Fibroblast of skin of right biceps (primary cell): ENCODE measurements at places on chromosomes 12 and 14.

DNA sequence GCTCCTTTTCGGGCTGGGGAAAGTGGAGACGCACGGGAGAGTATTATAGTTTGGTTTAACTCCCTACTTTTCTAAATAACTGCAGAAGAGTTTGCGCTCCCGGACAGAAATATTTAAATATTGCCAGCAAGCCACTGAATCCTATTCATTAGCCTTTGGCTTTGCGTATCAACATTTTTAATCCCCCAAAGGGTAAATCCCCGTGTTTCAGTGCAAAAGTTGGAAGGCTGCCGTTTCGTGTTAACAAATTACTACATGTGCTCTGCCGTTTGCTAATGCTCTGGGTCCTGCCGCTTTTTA lies 372 bp upstream of the DPF3 start:
- no peak for DNase-seq

DNA sequence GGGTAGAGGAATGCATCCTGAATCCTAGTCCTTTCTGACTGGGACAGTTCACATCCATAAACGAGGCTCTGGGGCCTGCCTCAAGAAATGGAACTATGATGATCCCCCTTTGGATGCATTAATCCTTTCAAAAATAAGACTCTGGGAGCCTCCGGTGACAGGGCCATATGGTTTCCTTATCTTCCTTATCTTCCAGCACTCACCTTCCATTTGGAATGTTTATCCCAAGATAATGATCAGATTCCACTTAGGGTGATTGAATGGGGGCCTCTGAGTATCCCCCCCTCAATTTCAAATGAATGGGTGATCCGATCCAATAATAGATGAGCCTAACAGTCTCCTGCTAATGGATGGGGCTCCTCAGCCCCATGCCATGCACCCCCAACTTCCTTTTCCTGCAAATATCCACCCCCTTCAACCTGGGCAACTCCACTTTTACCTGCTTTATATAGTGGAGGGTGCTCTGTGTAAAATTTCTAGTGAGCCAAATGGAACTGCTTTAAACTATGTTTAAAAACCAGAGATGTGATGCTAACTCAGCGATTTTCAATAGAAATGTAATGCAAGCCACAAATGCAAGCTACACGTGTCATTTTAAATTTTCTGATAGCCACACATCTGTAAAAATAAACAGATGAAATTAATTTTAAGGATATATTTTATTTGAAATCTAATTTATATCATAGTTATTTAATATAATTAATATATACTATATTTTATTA lies 157.8 kb downstream of the ZFP36L1 start:
- no peak for DNase-seq

DNA sequence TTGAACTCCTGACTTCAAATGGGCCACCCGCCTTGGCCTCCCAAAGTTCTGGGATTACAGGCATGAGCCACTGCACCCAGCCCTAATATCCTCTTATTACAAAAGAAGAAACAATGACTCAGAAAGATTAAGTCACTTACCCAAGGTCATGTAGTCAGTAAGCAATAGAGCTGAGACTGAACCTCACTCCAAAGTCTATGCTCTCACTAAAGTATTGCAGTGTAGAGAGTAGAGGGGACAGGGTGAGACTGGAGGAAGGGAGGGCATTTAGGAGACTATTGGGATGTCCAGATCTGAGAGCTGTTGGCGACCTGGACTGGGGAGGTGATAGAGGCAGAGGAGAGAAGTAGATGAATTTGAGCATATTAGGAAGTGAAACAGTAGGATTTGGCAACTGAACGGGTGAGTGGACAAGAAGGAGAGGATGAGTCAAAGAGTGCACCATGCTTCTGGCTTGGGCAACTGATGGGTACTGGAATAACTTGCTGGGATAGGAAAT lies 11.8 kb downstream of the P2RX7 start:
- DNase-seq: peak; percentile 26

- peak; percentile 76 for DNase-seq
These were observed 5.2 kb upstream of the KRT85 start for GRCh38 chr12:52372216-52373154.

DNA sequence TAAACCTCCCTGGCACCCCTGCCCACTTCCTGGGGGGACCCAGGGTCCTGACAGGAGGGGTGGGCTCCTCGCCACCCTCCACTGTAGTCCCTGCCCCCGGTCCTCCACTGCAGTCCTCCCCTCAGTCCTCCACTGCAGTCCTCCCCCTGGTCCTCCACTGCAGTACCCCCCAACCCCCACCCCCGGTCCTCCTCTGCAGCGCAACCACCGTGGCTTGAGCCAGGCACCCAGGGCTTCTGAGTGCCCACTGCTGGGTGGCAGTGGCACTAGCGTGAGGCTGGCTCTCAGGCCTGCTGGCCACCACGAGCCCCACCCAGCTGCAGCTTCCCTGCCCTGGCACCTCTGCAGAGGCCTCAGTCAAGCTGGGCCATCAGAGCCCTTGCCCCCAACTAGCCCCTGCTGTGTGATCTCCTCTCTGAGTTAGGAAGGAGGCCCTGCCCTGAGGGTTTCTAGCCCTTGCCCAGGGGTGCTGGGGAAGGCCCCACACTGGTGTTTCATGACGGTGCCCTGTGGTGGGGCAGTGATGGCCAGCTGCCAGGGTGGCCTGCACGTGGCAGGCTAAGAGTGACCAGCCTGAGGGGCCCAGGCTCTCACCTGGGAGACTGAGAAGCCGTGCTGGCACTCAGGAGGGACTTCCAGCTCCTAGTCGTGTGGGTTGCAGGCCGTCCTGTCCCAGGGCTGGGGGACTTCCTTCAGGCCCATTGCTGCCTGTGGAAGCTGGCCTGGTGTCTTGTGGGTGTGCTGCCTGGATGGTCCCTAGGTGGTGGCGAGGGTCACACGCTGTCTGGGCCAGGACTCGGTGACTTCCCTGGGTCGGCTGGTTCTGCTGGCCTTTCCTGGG lies 9.7 kb downstream of the CEP170B start:
- DNase-seq: no peak

DNA sequence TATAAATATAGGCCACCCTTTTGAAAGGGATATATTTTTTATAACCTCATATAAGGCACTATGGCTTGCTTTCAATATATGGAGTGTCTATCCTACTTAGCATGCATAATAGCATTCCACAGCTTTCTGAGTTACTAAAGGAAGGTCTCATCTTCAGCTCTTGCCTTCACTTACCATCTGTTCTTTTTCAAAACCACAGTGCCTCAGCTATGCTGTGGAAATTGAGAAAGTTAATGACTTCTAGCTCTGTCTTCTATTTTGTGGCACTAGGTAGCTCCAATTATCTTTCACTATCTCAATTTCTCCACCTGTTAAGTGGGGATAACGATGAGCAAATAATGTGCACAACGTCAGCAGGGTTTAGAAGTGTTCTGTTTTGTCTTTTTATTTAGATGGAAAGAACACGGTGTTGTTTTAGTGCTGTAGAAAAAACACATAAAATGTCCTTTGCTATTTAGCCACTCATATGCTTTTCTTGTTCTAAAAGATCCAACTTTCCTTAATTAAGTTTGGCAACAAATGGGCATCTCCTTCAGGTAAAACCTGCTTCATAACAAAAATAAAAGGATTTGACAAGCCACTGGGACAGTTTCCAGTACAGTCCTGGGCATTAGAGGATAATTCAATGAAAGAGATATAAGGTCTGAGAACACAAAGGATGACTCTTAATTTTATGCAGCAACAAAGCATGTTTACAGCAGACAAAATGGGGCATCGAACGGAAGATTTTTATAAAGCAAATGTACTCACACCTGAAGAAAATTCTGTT lies 462.0 kb upstream of the SYT1 start:
- DNase-seq: no peak

GRCh38 chr12:110533607-110534006 lies 31.5 kb downstream of the RAD9B start:
- DNase-seq: no peak

DNA sequence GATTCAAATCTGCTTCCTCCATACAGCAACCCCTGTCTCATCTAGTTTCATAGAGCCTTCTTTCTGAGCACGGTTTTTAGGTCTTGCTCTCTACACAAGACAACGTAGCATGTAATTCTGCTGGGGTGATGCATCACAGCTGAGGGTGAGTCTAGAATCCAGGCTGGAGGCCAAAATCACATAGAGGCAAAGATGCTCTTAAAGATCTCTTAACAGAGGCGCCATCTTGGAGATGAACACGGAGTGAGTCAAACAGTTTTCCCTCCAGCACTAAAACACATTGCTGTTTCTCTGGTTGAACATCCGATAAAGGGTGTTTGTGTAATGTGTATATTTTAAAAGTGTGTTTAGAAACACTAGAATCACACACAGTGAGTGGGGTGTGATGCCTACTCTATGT lies 78.9 kb downstream of the NOS1 start:
- DNase-seq: no peak

- DNase-seq: peak; percentile 94
These were observed 597.1 kb downstream of the RPL10L start for GRCh38 chr14:46054526-46054925.

GRCh38 chr14:63393012-63393411 lies 74.3 kb upstream of the GPHB5 start:
- no peak for DNase-seq

DNA sequence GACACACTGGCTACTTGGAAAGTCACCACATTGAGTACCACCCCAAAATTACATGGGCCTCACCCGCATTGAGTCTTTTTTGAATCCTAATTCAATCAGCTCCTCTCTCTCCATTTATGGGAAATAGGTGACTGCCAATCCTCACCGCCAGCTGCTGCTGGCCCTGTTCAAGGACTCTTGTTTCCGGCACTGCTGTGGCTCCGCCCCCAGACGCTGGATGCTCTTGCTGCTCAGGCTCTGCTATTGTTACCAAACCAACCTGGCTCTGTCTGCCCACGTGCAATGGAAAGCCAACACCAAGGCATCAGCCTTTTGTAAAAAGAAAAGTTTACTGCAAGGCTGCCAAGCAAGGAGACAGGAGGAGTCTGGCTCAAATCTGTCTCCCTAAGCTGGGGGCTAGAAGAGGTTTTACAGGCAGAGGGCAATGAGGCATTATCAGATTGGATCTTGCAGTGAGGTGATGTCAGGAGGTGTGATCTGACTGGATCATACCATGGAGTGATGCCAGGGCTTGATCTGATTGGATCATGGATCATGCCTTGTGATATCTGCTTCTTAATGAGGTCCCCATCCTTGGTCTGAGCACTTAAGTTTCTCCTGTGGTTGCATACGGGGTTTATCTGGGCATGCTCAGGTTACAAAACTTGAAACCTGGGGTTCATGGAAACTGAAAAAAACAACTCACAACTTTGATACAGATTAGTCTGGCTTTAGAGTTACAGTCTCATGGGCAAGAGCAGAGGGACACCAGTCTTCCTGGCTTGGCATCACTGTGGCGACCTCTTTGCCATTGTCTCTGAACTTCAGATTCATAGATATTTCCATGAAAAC lies 117.1 kb upstream of the SLC35F4 start:
- DNase-seq: no peak

- no peak for DNase-seq
These were observed 437.1 kb upstream of the TBX3 start for GRCh38 chr12:115121053-115121452.

DNA sequence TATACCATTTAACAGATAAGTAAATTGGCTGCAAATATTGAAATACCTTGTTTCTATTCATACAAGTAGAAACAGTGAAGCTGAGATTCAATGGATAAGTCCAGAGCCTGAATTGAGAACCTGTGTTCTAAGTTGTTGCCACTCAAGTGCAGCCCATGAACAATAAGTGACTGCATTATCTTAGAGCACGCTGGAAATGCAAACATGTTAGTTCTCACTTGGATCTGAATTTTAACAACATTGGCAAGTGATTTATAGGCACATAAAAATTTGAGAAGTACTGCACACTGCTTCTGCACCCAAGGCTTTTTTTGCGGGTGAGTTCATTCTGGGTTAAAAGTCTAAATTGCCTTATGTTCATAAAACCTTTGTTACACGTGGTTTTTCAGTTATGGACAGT lies 484.3 kb downstream of the NAV3 start:
- DNase-seq: no peak

DNA sequence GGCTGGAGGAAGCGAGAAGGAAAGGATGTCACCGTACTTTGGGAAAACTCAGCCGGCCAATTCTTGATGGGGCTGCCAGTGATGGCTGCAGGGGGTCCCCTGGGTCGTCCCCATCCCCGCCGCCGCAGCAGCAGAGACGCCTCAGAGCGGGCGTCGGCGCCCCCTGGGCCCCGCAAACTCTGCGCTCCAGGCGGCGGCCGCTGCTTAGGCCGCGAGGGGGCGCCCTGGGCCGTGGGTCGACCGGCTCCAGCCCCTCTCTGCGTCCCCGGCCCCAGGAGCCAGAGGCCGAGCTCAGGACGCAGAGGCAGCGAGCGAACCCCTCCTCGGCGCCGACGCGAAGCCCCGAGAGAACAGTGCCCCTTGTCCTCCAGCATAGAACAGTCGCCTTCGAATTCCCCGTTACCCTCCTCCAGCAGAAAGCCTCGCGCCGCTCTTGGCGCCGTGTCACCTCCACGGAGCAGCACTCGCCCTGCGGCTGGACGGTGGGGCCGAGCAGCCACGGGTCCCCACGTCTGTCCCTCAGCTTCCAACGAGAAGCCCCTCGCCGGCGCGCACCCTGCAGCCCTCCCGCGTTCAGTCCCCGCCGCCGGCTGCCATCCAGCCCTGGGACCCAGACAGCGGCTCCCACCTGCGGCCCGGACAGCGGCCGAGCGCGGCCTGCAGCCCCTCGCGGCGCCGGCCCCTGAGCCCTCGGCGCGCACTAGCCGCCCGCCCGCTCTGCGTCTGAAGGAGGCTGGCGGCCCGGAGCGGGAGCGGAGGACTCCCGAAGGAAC lies 106.6 kb downstream of the PRICKLE1 start:
- DNase-seq: peak; percentile 53

DNA sequence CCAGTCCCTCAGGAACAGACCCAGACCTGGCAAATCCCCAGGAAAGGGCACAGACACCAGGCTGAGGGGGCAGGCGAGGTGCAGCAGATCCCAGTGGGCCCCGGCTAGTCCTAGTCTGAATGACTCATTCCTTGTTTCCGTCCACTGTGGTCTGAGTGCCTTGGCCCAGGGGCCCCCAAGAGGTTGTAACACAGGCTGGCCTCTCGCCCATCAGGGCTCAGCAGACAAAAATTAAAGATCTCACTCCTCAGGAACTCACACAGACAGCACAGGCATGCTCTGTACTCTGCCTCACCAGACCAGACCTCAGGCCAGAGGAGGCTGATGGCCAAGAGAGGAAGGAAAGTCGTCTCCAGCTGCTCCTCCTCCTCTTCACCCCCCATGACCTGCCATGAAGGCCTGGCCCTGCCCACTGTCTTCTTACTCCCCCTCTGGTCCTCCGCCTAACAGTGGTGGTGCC lies 7.7 kb upstream of the LTBP2 start:
- DNase-seq: peak; percentile 95

DNA sequence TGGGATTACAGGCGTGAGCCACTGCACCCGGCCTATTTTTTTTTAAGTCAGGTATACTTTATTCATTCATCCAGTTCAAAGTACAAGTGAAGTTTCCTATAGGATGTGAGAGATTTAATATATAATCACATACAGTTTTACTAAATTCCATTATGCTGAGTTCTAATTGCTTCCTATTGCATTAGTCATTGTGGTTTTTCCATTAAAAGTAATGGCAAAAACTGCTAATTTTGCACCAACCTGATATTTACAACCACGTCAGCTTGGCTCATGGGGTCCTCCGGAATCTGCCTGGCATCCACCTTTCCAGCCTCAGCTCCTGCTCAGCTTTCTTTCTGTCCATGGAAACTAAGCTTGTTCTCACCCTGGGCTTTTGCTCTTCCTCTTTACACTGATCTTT lies 67.0 kb upstream of the CSRP2 start:
- peak; percentile 87 for DNase-seq

GRCh38 chr12:120000556-120000955 lies 11.5 kb downstream of the BICDL1 start:
- DNase-seq: no peak
